ENCODE measurements at places on chromosomes 13 and 19.

GRCh38 chr19:33419788-33420130, 46.2 kb downstream of the CEBPG start:
- no peak for DNase-seq

- no peak for DNase-seq
Observed at GRCh38 chr19:7924241-7924640, 1.7 kb downstream of the CTXN1 start.

DNA sequence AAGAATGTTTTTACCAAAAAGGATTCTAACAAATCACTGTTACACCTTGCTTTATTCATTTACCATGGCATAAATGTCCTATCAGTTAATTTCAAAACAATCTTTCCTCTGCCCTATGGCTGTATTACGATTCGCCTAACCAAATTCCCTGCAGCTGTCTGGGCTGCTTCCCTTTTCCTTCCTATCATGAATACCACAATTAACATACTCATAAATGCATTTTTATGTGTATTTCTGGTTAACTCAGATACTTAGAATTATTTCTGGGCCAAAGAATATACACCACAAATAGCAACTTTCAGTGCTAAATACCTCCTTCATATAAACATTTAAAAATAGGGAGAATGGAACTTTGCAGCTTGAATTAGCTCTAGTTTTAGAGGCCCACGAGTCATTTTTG, 30.4 kb downstream of the ANKRD10 start:
- no peak for DNase-seq

DNA sequence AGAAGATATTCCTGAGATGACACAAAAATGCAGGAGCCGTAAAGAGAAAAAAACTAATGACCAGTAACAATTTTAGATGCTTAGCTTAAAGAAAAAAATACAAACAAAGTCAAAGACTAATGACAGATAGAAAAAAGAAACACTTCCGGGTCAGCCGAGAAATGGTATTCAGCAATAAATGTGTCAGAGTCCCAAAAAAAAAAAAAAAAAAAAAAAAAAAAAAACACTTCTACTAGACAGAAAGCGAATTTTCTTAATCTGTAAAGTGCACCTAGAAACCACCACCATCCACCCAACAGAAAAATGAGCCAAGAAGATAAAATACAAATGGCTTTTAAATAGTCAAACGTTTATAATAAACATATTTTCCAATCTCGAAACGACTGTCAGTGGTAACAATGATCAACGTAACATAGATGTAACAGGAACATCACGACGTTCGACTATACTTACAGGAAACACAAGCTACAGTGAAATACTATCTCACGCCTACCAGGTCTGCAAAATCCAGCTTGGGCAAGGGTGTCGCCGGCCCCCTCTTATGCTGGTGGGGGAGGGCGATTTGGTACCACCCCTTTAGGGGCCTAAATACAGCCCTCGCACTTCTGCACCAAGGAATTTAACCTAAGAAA, 10.6 kb downstream of the ABHD17A start:
- peak; percentile 52 for DNase-seq

- DNase-seq: peak; percentile 58
Observed at GRCh38 chr19:47032171-47032811, 12.7 kb downstream of the NPAS1 start.

DNA sequence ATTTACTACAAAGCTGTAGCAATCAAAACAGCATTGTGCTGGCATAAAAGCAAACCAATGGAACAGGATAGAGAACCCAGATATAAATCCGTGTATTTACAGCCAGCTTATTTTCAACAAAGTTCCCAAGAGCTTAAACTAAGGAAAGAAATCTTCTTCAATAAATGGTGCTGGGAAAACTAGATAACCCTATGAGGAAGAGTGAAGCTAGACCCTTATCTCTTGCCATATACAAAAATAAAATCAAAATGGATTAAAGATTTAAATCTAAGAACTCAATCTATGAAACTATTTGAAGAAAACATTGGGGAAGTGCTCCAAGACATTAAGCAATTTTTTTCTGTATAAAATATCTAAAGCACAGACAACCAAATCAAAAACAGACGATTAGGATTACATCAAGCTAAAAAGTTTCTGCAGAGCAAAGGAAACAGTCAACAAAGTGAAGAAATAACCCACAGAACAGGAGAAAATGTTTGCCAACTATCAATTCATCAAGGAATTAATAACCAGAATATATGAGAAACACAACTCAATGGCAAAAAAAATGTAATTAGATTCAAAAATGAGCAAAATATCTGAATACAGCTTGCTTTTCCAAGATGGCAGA, 480.7 kb downstream of the LMO7 start:
- no peak for DNase-seq
